Astrocyte (in vitro differentiated cells and primary cell): ENCODE measurements at places on chromosomes 16 and 17. TPM values are rescaled to one million over a fixed set of nuclear protein-coding genes. Genes with fewer than 3 reads are reported as not detected.

The PRSS22 gene
- 0.58 and 1.5 TPM in 2 replicates for total RNA-seq

DNA sequence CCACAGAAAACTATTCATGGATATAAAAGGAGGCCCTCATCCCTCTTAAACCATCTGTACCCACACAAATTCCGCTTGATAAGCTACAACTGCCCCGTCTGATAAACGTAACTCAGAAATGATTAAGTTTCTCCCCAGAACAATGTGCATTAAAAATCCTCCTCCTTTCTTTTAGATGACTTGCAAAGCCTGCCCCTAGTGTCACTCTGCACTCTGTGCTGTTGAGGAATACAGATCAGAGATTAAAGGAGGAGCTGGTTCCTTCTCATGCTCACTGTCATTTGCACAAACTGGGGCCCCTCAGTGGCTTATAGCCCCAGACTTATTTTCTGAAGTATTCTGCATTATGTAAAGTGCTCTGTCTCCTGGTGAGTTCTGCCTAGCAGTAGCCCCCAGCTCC is 33.3 kb downstream of the CDRT15 start:
- no peaks in the 10 kb centered on the region for H3K27me3 ChIP-seq
- no peak overlapping the region for H3K27ac ChIP-seq
- H3K36me3 ChIP-seq: peaks cover 4% of the 10 kb centered on the region
- H3K4me1 ChIP-seq: no peaks in the 10 kb centered on the region

The G6PC1 gene
- not detected in 2 replicates for total RNA-seq

GRCh38 chr17:77374170-77374936 is 233.6 kb downstream of the SEC14L1 start:
- peak overlapping the region; percentile 91 for H3K4me3 ChIP-seq
- no peaks in the 10 kb centered on the region for H3K27me3 ChIP-seq
- peaks cover 55% of the 10 kb centered on the region for H3K4me1 ChIP-seq
- H3K36me3 ChIP-seq: no peaks in the 10 kb centered on the region
- DNase-seq: peak; percentile 77
- H3K27ac ChIP-seq: peak overlapping the region; percentile 86

GRCh38 chr16:84087001-84087400 is 29.7 kb downstream of the MBTPS1 start:
- DNase-seq: no peak
- H3K4me3 ChIP-seq: no peak overlapping the region
- no peaks in the 10 kb centered on the region for H3K4me1 ChIP-seq
- H3K27ac ChIP-seq: no peak overlapping the region
- H3K27me3 ChIP-seq: no peaks in the 10 kb centered on the region

GRCh38 chr17:48442819-48443218 is 12.8 kb upstream of the SKAP1 start:
- H3K27ac ChIP-seq: no peak overlapping the region
- no peaks in the 10 kb centered on the region for H3K4me1 ChIP-seq
- no peak overlapping the region for H3K4me3 ChIP-seq
- H3K36me3 ChIP-seq: no peaks in the 10 kb centered on the region

DNA sequence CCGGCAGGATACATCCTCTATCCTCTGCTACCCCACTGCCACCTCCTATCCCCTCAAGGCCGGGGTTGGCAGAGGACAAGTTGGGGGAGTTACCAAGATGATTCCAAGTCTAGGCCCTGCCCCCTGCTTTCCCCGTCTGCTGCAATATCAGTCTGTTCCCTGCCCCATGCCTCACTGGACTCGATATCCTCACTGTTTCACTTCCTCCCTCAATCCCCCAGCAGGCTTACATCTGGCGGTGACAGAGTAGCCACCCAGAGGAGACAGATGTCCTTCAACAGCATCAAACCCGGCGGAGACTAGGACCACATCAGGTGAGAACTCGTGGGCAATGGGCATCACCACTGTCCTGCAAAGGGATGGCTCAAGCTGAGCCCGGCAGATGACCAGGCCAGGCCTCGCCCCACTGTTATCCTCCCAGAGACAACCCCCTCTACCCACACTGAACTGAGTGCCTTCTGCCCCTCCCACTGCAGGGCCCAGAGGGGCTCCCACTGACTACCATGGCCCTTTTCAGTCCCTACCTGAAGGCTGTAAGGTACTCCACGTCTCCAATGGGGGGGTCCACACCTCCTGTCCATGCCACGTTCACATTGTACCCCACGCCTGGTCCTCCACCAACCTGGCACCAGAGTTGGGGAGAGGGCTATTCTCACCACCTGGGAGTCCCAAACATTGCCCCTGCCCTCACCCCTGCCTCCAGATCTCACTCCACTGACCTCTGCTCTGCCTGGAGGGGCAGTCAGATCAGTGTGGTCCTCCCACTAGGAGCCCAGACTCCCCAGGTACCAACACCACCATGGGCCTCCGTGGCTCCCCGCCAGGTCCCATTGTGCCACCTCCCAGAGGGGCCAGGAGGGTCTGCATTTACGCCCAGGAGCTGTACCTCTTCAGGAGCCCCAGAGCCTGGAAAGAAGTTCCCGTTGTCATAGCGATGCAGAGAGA is 9.6 kb downstream of the G6PC3 start:
- H3K4me1 ChIP-seq: peaks cover 12% of the 10 kb centered on the region
- no peak overlapping the region for H3K27ac ChIP-seq
- no peaks in the 10 kb centered on the region for H3K27me3 ChIP-seq
- DNase-seq: no peak
- H3K4me3 ChIP-seq: no peak overlapping the region

The THOC6 gene
- total RNA-seq: 17.4 and 22.3 TPM in 2 replicates

The ACSF2 gene
- total RNA-seq: 28.3 and 43.3 TPM in 2 replicates

- DNase-seq: no peak
- no peak overlapping the region for H3K27ac ChIP-seq
- no peaks in the 10 kb centered on the region for H3K27me3 ChIP-seq
These were observed 27.0 kb downstream of the ADORA2B start for GRCh38 chr17:15971882-15972281.

DNA sequence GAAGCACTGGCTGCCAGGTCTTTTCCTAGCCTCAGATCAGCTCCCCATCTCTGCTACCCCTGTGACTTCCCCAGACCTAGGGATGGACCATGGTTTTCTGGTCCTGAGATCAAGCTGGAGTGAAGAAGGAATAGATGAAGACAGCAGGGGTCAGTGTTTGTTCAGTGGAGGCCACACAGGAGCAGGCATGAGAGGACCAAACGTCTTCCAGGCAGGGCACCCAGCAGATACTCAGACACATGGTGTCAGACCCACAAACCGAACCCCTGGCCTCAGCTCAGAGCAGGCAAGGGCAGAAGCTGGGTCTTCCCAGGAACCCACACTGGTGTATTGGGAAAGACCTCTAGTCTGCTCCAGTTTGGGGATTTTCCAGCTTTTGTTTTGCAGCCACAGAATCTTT is 189.7 kb downstream of the IRX5 start:
- H3K27me3 ChIP-seq: no peaks in the 10 kb centered on the region
- H3K36me3 ChIP-seq: no peaks in the 10 kb centered on the region
- H3K4me3 ChIP-seq: no peak overlapping the region
- no peak overlapping the region for H3K27ac ChIP-seq

The ICAM2 gene
- not detected in 2 replicates for total RNA-seq

- no peak overlapping the region for H3K27ac ChIP-seq
- no peak overlapping the region for H3K4me3 ChIP-seq
- peak; percentile 74 for DNase-seq
- peaks cover 7% of the 10 kb centered on the region for H3K4me1 ChIP-seq
- no peaks in the 10 kb centered on the region for H3K27me3 ChIP-seq
- no peaks in the 10 kb centered on the region for H3K36me3 ChIP-seq
These were observed 26.1 kb downstream of the RCVRN start for GRCh38 chr17:9878786-9879525.

GRCh38 chr16:74083541-74083940 is 213.1 kb upstream of the PSMD7 start:
- no peak overlapping the region for H3K4me3 ChIP-seq
- no peaks in the 10 kb centered on the region for H3K36me3 ChIP-seq
- DNase-seq: no peak
- no peaks in the 10 kb centered on the region for H3K4me1 ChIP-seq
- no peak overlapping the region for H3K27ac ChIP-seq
- no peaks in the 10 kb centered on the region for H3K27me3 ChIP-seq

The BCL6B gene
- not detected in 2 replicates for total RNA-seq

- DNase-seq: no peak
- peaks cover 11% of the 10 kb centered on the region for H3K4me1 ChIP-seq
- H3K27ac ChIP-seq: peak overlapping the region; percentile 41
- peak overlapping the region; percentile 83 for H3K4me3 ChIP-seq
- no peaks in the 10 kb centered on the region for H3K27me3 ChIP-seq
These were observed 640 bp upstream of the NAGLU start for GRCh38 chr17:42535155-42536047.

- H3K27ac ChIP-seq: peak overlapping the region; percentile 33
- H3K4me3 ChIP-seq: peak overlapping the region; percentile 67
- peaks cover 21% of the 10 kb centered on the region for H3K36me3 ChIP-seq
- peaks cover 27% of the 10 kb centered on the region for H3K4me1 ChIP-seq
- DNase-seq: no peak
These were observed 787 bp downstream of the AMDHD2 start for GRCh38 chr16:2520784-2521531.
